Stimulated activated CD4-positive, alpha-beta T cell treated with anti-CD3 and anti-CD28 coated beads, Interleukin-15, amount 100 ng/mL, for 48 hours (primary cell): ENCODE measurements at places on chromosomes 7 and 10.

DNA sequence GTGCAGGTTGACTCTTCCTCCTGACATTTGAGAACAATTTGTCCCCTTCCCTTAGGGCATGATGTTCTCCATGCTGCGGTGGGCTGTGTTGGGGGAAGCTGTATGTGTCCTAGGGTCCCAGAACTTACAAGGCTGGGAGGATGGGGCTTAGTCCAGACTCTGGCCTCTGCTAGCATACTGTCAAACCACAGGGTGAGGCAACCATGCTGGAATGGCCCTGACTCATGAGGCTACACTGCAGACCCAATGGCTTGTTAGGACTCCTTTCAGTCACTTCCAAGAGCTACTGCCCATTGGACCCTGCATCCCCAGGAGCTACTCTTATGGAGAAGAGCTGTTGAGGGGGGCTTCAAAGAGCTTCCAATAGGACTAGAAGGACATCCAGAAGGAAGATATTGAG lies 20.1 kb upstream of the FAM170B start:
- DNase-seq = no peak

- no peak for DNase-seq
Observed at GRCh38 chr10:93436591-93437085, 45.5 kb downstream of the MYOF start.

GRCh38 chr7:5234852-5235831 lies 45.1 kb downstream of the WIPI2 start:
- DNase-seq = no peak

GRCh38 chr7:15620491-15621185 lies 58.8 kb upstream of the AGMO start:
- DNase-seq = no peak

DNA sequence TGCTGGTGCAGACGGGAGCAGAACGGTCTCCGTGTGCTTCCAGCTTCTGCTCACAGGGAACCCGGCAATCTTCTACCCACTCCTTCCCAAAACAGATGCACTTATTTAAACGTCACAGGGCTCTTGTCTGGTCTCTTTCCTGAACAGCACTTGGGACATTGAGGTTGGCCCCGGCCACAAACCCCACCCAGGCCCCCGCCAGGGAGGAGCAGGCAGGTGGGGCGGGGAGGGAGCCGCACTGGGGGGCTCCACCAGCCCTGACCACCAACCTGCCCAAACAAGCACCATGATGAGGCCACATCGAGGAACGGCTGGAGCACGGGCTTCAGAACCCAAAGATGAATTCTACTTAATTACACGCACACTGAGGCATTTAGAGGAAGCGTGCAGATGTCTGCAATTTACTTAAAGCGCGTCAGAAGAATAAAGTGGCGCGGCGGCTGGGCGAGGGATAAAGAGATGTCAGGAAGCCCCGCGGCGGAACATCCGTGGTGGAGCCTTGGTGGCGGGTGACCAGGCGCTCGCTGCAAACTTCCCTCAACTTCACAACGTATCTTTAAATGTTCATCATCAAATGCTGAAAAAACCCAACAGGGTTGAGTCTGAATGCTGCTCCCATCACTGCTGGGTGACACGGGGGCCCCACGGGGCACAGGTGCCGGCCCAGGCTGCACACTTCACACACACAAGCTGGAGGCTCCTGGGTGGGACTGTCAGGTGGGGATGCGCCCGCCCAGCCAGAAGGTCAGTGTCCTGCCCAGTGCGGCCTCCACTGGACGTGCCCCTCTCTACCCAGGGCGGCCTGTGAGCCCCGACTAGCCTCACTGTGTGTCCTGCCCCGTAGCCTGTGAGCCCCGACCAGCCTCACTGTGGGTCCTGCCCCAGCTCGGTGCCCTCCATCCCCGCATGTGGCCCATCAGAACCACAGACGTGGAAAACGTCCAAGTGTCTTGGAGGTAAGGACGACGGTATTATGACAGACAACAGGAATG lies 279.2 kb downstream of the MAD1L1 start:
- DNase-seq = no peak

GRCh38 chr7:24054236-24054635 lies 229.8 kb upstream of the NPY start:
- no peak for DNase-seq

GRCh38 chr10:129764011-129764900 lies 199.8 kb downstream of the EBF3 start:
- DNase-seq = no peak

- no peak for DNase-seq
Observed at GRCh38 chr10:52442576-52442975, 128.5 kb downstream of the DKK1 start.

GRCh38 chr10:101769541-101770180 lies 6.3 kb downstream of the FGF8 start:
- no peak for DNase-seq

DNA sequence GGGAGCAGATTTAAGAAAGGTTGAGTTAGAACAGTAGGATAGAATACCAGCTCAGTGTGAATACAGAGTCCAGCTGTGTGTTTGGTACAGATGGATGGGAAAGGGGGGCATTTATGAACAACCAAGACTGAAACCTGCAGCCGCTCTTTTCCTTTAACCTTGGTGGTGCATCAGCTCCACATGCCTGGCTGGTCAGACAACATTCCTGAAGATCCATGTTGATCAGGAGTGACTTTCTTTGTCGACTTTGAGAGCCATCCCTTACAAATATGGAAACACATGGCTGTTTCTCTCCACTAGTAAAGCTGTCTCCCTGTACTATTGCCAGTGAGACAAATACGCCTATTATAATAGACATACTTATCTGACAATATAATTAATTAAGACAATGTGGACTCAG lies 476.5 kb upstream of the IGFBP3 start:
- DNase-seq = no peak

DNA sequence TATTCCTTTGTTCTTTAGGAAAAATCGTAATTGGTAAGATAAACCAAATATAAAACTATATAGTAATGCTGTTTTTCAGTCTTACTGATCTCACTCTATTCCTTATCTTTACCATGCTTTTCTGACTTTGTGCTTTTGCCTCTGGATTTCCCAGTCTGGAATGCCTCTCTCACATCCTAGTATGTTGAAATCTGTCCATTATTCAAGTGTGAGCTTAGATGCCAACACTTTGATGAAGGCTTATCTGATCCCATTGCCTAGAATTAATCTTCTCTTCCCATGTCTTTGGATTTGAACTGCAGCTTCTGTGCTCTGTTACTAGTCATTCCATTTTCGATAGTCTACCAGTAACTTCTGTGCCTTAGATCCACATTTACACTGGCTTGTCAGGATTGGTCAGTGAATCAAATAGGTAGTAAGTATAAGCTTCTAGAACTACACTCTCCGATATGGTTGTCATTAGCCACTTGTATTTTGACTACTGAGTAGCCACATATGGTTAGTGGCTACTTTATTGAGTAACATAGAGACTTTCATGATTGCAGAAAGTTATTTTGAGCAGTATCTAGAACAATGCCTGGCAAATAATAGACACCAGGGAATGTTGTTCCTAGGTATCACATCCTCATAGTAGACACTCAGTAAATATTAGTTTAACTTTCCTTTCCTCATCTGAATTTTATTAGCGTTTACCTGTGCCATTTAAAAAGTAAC lies 92.9 kb downstream of the BMPR1A start:
- DNase-seq = no peak

DNA sequence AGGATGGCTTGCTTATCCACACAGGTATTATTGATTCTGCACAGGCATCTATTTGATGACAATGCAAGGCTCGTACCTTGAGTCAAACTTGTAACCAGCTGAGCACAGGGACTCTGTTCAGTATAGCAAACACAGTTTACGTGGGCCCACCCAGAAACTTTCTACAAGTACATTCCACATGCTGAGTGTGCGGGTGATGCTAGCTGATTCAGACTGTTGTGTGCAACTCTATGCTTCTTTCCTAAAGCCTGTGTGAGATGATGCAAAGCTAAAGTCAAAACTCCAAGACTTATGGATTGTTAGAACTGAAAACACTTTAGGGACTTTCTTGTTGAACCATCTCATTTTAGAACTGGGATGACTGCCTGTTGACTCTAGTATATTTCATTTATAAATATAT lies 21.5 kb upstream of the CALD1 start:
- DNase-seq = no peak

- no peak for DNase-seq
Observed at GRCh38 chr10:21889477-21890275, 113.9 kb downstream of the DNAJC1 start.

GRCh38 chr10:129605266-129605985 lies 138.4 kb downstream of the MGMT start:
- no peak for DNase-seq

- DNase-seq = no peak
Observed at GRCh38 chr7:2046581-2047565, 185.9 kb downstream of the MAD1L1 start.

- DNase-seq = no peak
Observed at GRCh38 chr7:47354071-47354470, 227.8 kb downstream of the TNS3 start.

DNA sequence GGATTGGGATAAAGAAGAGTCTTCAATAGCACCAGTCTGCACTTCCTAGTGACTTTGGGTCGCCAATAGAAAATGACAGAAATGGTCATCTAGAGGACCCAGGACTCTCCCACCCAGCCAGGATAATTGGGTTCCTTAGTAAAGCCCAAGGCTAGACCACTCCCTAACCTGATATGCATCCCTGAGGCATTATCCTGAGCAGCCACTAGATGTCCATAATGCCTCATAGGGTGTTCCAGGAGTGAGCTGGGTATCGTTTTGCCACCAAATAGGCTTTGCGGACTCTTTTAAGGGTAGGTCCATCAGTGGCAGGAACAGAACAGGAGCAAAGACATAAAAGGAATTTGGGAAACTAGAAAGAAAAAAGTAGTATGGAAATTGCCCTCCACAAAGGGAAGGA lies 4.5 kb upstream of the LRRC4 start:
- DNase-seq = no peak

- no peak for DNase-seq
Observed at GRCh38 chr10:21758239-21758638, 224.2 kb downstream of the MLLT10 start.

DNA sequence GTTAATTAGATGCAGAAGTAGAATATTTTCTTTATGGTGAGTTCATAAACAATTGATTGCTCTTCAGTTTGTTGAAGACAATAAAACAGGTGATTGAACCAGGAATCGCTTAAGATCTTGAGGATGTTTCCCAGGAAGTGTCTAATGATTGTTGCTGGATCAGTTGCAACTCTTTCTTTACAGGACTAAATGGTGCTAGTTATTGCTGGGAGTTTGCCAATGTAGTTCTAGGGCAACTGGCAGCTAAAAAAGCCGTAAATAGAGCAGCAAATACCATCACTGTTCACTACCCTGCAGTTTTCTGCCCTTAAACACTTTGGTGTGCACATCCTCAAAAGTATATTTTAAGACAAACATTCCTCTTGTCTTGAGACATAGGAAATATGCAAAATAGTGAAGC lies 119.2 kb upstream of the ANK3 start:
- no peak for DNase-seq

DNA sequence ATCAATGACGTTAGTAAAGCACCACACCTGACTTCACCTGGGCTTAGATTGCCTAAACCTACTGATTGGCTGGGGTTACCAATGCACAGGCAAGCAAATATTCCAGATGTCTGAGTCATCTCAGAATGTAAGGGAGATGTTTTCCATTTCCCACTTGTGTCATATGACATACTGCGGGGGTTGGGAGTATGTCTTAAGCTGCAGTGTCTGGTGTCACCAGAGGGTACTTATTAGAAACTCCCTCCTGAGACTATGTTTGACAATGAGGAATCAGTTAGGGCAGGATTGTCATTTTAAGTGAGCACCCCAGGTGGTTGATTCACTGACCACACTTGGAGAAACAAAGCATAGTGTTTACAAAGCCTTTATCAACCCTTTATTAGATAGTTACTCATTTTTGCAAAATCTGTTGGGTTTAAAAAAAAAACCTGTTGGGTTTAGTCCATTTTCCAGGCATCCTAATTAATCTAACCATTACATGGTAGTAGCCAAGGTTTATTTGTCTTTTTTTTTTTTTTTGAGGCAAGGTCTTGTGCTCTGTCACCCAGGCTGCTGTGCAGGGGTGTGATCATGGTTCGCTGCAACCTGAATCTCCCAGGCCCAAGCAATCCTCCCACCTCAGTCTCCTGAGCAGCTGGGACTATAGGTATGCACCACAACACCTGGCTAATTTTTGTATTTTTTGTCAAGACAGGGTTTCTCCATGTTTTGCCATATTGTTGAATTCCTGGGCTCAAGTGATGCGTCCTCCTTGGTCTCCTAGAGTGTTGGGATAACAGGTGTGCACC lies 72.5 kb downstream of the CDK6 start:
- no peak for DNase-seq

DNA sequence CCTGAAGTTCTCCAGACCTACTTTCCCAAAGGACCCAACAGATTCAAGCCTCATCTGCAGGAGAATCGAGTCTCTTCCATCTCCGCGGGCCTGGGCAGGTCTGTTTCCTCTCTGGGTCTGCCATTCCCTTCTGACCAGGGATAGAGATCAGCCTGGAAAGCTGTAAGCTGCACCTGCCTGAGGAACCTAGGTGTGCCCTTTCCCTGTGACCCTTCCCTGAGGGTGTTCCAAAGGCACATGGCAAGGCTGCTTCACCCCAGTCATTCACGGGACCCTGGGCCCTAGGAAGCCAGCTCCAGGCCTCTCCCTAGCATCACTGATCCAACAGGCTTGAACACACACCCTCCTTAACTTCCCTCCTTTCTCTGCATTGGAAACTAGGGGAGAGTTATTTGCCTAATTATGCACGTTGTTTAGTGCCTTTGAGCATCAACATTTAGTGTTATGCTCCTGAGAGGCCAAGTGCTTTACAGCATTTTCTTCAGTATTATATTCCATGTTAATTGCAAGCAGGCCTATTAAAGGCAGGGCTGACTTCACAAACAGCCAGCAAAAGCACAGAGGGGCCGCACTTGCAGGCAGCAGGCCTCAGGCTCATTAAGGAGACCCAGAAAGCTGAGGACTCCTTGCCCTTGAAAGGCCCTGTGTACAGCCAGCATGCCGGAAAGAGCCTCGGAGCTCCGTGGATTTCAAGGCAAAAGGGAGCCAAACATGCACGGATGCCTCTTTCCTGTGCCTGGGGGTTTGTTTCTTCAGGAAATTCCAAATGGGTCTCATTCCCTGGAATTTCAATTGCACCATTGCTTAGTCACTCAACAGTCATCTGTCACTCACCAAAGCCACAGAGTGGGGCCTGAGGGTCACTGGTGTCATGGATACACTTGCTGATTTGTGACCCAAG lies 91.0 kb upstream of the FAM20C start:
- no peak for DNase-seq

- no peak for DNase-seq
Observed at GRCh38 chr7:19405541-19405940, 260.3 kb upstream of the FERD3L start.
